CD8-positive, alpha-beta memory T cell (primary cell): ENCODE measurements at places on chromosomes 4 and X. TPM values are rescaled to one million over a fixed set of nuclear protein-coding genes. Genes with fewer than 3 reads are reported as not detected.

The ASMT gene
- 0.40 TPM for polyA plus RNA-seq

DNA sequence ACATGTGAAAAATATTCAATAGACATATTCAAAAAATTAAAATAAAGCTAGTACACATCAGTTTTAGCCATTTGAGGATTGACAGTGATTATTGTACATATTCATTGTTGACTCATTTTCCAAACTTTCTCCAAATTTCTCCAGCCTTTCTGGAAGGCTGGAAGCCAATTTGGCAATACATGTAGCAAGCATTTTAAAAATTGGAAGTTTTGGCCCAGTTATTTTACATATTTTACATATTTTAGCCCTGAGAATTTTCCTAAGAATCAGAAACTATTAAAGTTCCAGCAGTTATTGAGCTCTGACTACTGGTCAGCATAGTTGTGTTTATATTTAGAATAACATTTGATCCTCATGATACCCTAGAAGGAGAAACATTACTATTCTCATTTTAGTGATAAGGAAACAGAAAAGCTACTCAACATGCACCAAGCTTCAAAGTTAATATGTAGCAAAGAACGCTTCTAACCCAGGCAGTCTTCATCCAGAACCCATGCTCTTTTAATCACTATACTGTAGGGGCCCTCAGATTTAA lies 3.2 kb downstream of the CABS1 start:
- H3K4me1 ChIP-seq = no peaks in the 10 kb centered on the region
- no peak overlapping the region for H3K4me3 ChIP-seq
- H3K36me3 ChIP-seq = no peaks in the 10 kb centered on the region
- H3K27ac ChIP-seq = no peak overlapping the region

- H3K27me3 ChIP-seq = no peaks in the 10 kb centered on the region
- H3K27ac ChIP-seq = no peak overlapping the region
- H3K4me3 ChIP-seq = no peak overlapping the region
Measured at GRCh38 chr4:52173470-52174045, 122.5 kb downstream of the SPATA18 start.

The CSAG3 gene
- polyA plus RNA-seq = not detected

The CENPVL2 gene
- polyA plus RNA-seq = not detected

DNA sequence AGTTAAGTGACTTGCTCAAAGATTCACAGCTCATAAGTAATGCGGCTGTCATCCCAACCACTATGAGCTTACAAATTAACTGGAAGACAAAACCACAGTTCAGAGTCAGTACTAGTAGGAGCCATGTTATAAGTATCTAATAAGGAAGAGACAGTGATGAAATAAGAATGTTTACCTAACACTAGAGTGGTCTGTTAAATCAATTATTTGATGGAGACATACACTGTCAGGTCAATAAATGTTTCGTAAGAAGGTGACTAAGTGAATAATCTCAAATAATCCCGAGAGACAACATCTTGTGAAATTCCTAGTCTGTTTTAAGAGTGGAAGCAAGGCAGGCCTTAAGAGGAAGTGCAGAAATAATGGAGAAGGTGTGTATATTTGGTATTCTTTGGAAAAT lies 25.8 kb upstream of the AMELX start:
- H3K4me3 ChIP-seq = no peak overlapping the region
- H3K4me1 ChIP-seq = no peaks in the 10 kb centered on the region
- H3K36me3 ChIP-seq = no peaks in the 10 kb centered on the region
- no peaks in the 10 kb centered on the region for H3K27me3 ChIP-seq
- H3K27ac ChIP-seq = no peak overlapping the region

The HSFX3 gene
- not detected for polyA plus RNA-seq

The PKD2 gene
- polyA plus RNA-seq = 4.9 TPM
